Osteocyte (in vitro differentiated cells): ENCODE measurements at places on chromosomes 16 and 17. TPM values are rescaled to one million over a fixed set of nuclear protein-coding genes. Genes with fewer than 3 reads are reported as not detected.

The CCDC47 gene
- 80.6 and 87.5 TPM in 2 replicates for total RNA-seq

The WSB1 gene
- 168 and 179 TPM in 2 replicates for total RNA-seq

The RPGRIP1L gene
- total RNA-seq: 12.0 and 12.4 TPM in 2 replicates

The GPR142 gene
- not detected in 2 replicates for total RNA-seq

The TMEM238L gene
- total RNA-seq: not detected in 2 replicates

The ABCA9 gene
- total RNA-seq: 1.1 and 1.8 TPM in 2 replicates

The ANKRD40CL gene
- total RNA-seq: not detected in 2 replicates

The HOXB8 gene
- not detected in 2 replicates for total RNA-seq

DNA sequence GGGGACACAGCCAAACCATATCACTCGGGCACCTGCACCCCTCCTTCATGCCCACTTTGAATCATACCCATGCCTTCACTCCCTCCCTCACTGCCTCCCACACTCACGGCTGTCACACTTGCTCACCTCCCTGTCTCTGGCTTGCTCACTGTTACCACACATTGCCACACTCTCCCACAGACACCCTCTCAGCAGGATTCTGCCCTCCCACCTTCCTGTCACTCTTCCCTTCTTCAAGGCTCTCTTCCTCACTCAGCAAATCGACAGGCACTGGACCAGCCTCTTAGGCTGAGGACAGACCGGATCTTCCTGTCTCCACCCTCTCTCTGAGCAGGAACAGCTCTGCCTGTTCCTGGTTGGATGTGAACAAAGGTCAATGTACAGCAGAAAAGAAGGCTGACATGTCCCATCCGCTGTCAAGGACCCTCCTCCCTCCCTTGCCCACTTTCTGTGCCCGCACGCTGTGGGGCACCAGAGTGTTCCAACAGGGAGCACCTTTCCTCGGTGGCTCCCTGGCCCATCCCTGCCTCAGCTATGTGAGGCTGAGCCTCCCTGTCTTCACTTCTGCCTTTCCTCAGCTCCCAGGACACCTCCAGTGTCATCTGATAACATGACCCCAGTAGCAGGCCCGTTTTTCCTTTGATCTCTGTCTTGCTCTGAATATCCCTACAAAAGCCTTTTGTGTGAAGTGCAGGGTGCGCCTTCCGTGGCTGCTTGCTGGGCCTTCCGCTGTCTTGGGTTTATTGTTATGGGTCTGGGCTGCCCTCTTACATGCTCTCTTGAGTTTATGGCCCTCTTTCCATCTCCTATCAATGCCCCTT, 47.0 kb downstream of the CCDC182 start:
- no peak for DNase-seq

DNA sequence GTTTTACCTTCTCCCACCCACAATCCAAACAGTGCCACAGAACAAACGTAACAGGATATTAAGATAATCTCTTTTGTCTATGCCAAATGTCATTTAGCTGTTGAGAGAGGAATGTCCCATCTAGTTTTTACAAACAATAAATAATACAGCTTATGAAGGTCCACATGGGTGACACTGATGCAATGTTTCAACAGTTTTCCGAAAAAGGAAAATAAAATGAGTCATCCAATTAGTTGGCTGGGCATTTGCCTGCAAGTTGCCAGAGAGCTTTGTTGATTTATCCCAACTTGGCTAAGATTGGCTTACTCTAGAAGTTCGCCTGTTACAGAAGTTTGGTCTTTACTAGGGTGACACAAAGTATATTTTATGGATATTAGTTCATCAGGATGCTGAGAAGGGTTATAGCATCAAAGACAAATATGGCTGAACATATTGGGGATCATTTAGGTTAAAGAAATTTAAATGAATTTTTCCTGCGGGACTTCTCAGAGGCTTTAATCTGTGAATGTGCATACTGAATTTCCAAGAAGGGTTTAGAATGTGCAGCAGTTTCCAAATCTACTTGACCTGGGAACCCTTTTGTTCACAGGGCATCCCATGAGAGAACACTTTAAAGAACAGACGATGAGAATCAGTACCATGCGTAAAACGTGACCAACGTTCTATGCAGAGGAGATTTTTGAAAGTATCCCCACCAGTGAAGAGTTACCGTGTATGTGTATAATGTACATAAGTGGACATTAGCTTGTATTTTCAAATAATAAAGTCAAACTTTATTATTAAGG, 73.1 kb downstream of the CDH13 start:
- no peak for DNase-seq

- no peak for DNase-seq
Observed at GRCh38 chr17:2087597-2088211, 32.8 kb downstream of the HIC1 start.

- DNase-seq: no peak
Observed at GRCh38 chr16:30748634-30749445, 615 bp downstream of the PHKG2 start.

GRCh38 chr17:48645639-48646182, 19.6 kb upstream of the HOXB9 start:
- no peak for DNase-seq

- no peak for DNase-seq
Observed at GRCh38 chr17:50947782-50948543, 81.8 kb upstream of the TOB1 start.
